ENCODE measurements at places on chromosomes 7 and 10.

DNA sequence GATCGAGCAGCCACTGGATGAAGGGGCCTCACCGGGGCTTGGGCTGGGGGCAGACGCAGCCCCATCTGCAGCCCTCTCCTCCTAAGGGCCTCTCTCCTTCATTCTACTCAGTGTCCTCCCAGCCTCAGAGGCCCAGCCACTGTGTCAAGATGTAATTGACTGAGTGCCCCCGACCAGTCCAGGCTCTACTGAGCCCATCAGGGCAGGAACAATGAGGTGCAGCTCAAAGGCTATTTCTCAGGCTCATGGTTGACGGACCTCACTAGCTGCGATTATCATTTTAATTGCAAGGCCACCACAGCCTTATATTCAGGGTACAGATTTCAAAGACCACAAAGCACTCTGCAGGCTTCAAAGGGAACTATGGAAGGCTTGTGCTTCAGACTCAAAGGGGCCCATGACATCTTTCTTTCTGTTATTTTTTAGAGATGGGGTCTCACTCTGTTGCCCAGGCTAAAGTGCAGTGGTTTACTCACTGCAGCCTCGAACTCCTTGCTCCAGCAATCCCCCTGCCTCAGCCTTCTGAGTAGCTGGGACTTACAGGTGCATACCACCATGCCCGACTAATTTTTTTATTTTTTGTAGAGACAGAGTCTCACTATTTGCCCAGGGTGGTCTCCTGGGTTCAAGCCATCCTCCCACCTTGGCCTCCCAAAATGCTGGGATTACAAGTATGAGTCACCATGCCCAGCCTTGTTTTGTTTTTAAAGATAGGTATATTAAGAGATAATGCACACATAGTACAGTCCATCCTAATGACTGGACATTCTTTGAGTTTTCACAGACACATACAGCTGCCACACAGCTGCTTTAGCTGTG, 23.7 kb downstream of the SLC29A3 start:
- DNase-seq = no peak

DNA sequence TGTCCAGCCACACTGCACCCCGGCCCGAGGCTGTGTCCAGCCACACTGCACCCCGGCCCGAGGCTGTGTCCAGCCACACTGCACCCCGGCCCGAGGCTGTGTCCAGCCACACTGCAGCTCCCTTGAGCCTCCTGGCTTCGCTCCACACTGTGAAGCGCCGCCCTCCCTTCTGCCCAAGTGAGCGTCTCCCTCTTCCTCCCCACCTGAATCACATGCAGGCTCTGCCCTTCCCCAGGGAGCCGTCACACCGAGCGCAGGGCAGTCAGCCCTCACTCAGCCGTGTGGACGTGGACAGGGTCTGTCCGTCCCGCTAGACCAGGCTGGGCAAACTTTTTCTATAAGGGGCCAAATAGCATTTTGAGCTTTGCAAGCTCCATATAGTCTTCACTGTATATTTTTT, 27.6 kb downstream of the CFAP46 start:
- no peak for DNase-seq

DNA sequence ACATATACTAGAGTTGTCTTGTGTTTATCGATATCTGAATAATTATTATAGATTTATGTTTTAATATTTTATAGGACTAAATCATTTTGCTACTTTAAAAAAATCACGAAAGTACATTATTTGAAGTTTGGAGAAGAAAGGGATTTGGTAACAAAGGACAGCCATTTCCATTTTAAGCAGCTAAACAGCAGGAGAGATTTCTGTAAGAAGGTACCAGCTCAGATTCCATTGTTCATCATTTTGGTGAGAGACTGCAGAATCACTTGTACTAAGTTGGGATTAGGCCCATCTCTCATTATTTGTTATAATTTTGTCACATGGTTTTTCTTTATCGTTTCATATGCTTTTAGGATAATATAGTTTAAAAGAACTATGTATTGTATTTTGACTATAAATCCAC, 46.7 kb downstream of the PALS2 start:
- no peak for DNase-seq

GRCh38 chr10:62249957-62250356, 18.7 kb downstream of the RTKN2 start:
- no peak for DNase-seq

- DNase-seq = no peak
These were observed 6.8 kb downstream of the TBATA start for GRCh38 chr10:70778267-70778924.

Data from esophagus squamous epithelium (tissue), 5 donors.